ENCODE measurements at places on chromosomes 11 and 22. TPM values are rescaled to one million over a fixed set of nuclear protein-coding genes. Genes with fewer than 3 reads are reported as not detected.

Gene SOX6
- total RNA-seq: 36.1 TPM

Gene HTR3B
- total RNA-seq: not detected

Gene SAA4
- 0.40 TPM for total RNA-seq

Gene RRM1
- total RNA-seq: 34.6 TPM

Gene SLC22A6
- not detected for total RNA-seq

Gene C22orf42
- total RNA-seq: not detected

Gene MUC6
- total RNA-seq: 173 TPM

Gene IGF2
- total RNA-seq: 32.5 TPM

Data from mucosa of gallbladder (tissue), 1 donor.